Left ventricle myocardium superior (tissue), 1 donor: ENCODE measurements at places on chromosomes 16 and 17.
A peak's percentile ranks its signal among the peaks of the same experiment; 100 is the strongest.

GRCh38 chr17:2292100-2292499, 11.5 kb downstream of the SMG6 start:
- DNase-seq = no peak

DNA sequence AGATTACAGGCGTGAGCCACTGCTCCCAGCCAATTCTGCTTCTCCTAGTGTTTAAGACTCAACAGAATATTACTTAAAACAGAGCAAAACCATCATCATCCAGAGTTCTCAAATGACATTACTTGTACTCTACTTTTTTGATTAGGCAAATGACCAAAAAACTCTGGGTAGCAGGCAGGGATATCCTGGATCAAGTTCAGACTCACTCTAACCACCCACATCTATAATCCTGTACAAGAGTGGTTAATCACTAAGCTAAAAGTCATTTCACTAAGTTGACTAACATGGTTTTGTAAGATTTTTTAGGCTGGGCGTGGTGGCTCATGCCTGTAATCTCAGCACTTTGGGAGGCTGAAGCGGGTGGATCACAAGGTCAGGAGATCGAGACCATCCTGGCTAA, 6.8 kb downstream of the NAE1 start:
- no peak for DNase-seq

DNA sequence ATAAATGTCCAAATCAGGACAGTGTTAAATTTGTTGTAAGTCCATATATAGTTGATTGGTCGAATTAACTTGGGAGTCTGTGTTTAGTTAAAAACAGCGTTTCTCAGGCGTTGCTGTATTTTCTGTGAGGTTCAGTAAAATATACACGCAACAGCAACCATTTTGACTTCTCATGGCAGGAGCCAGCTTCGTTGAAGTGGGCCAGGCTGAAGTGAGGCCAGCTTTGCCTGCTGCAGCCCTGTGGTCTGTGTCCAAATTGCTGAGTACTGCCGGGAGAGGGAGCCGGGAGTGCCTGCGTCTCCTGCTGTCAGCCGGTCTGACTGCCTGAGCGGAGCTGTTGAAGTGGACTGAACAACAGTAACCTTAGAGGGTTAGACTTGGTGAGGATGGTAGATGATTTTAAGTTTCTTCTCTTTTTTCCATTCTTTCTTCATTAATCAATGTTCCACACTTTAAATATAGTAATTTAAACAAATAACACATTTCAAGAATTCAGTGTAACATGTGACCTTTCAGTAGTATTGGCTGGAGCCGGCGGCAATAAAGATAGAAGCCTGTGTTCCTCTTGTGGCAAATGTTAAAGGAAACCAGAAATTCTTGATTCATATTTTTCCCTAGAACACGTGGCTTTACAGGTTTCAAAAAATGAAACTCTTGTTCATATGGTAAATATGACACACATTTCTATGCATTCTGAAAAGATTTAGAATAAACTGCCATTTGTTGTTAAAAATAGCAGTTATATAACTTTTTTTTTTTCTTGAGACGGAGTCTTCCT, 37.0 kb upstream of the ZNF750 start:
- DNase-seq = peak; percentile 87

GRCh38 chr17:57559634-57560318, 185.3 kb downstream of the CCDC182 start:
- no peak for DNase-seq

DNA sequence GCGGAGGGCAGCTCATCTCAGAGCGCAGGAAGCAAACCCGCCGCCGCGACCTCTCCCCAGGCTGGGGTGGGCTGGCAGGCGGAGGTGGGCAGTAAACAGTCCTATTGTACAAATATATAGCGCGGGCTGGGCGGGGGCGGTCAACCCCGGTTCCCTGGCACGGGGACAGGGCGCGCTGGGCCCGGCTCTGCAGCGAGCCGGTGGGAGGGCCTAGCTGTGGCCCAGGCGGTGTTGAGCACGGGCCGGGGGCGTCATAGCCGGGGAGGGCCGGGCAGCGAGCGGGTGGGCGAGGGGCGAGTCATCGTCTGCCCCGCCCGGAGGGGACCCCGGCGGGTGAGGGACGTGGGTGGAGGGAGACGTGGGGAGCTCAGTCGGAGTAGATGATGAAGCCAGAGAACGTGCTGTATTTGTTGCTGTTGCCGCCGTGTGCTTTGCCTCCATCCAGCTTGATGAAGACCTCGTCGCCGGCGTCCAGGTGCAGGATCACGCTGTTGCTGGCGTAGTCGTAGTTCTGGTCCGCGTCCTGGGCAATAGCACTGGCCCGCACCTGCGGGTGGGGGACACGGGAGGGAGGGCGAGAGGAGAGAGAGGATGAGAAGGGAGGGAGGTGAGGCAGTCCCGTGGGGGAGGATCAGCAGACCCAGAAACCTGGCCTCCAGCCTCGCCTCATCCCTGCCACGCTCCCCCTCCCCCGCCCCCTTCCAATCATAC, 8.1 kb downstream of the C1QL1 start:
- DNase-seq = no peak
